ENCODE measurements at places on chromosomes 3 and 15.
A peak's percentile ranks its signal among the peaks of the same experiment; 100 is the strongest.

DNA sequence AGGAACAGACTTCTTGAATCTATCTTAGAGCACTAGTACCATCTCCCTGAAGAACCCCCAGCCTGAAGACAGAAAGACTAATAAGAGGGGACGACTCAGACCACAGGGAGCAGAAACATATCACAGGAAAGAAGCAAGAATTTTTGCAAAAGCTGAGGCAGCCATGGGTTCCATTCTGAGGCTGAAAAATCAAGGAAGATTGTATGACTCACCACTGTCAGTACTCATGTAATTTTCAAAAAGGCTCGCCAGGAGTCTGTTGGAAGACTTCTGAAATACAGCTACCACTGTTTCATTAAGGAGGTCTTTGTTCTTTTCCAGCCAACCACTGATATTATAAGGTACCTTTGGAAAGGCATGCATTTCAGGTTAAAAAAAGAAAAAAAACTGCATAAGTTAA lies 47.5 kb downstream of the MYH15 start:
- no peak for DNase-seq

DNA sequence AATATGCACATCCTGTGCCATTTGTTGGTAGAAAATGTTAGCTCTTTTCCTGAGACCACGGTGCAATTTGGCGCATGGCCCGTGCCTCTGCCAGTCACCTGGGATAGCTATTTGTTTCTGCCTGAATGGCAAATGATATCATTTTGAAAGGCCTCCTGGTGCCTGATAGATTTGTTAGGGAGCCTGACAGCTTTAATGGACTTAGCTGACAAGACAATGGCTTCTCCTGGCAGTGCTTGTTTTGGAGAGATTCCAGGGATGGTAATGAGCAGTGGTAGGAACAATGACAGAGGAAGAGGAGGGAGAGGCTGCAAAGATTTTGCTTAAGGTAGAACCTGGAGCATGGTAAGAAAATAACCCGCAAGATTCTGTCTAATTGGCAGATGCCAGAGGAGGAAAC lies 268.5 kb downstream of the CLSTN2 start:
- no peak for DNase-seq

DNA sequence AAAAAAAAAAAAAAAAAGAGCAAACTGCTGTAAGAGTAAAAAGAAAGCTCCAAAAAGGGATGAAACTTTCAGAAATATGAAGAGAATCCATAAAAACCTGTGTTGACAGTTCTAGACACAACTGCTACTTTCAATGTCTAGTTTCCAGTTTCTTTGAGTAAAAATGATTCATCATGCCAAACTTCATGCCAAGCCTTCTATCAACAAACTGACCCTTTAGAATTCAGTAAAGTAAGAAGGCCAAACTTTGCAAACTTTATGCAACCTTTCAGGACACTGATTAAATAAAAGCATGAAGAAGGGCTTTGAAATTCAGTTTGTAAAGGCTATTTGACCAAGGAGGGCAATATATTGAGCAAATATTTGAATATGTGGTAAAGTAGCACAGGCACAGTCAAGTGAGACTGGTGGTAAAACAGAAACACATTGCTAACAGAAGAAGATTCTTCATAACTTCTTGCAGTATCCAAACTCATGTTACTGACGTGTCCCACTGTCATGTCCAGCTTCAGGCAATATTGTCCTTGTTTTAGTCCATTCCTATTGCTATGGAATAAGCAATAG lies 56.3 kb upstream of the CFAP20DC start:
- no peak for DNase-seq

DNA sequence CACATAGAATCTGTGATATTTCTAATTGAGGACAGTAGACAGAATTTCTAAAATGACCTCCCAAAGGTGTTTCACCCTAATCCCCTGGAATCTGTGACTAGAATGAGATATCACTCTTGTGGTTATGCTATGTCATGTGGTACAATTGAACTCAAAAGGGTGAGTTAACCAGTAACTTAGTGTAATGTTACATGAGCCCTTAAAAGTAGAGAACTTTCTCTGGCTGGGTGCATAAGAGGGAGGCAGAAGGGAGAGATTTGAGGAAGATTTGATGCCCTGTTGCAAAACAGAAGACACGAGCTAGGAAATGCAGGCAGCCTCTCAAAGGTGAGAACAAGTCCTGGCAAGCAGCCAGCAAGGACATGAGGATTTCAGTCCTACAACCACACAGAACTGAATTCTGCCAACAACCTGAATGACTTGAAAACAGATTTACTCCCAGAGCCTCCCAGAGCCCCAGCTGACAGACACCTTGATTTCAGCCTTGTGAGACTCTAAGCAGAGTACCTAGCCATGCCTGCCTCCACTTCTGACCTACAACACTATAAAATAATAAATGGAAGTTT lies 160.3 kb downstream of the MTHFS start:
- no peak for DNase-seq

- no peak for DNase-seq
Observed at GRCh38 chr3:128463771-128464170, 2.9 kb downstream of the DNAJB8 start.

DNA sequence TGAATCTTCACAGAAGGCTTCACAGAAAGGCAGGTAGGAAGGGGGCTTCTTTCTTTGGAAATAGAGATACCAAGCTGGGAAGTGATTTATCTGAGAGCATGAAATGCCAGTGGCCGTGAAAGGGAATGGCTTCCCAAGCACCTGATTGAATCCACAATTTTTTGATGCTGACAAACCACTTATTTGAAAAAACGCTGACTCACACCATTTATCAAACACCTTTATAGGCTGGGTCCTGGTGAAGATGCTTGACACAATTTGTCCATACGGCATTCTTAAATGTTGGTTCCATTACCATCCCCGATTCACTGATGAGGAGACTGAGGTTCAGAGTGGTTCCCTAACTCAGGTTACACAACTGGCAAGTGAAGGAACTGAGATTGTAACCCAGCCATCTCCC lies 64.1 kb upstream of the POMGNT2 start:
- no peak for DNase-seq

GRCh38 chr15:65410036-65410435 lies 12.7 kb downstream of the IGDCC4 start:
- no peak for DNase-seq

DNA sequence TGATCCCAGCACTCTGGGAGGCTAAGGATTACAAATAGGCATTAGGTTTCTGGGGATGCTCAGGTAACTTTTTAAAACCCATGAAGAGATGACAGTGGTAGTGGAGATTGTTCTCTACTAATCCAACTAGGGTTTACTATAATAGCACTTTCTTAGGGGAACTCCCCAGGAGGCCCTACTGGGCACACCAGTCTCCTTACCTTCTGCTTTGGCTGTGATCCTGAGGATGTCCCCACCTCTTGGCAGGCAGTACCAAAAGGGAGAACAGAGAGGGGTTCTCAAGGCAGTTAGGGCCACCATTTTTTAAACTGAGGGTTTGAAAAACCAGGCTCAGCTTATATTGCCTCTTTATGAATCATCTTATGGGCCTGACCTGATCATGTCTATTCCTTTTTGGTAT lies 15.0 kb upstream of the FBXL22 start:
- DNase-seq, result no peak

- peak; percentile 45 for DNase-seq
Observed at GRCh38 chr15:52559575-52559974, 9.3 kb downstream of the ARPP19 start.

GRCh38 chr15:74833376-74834107 lies 7.1 kb downstream of the CPLX3 start:
- no peak for DNase-seq
